ENCODE measurements at places on chromosomes 7 and 10.

DNA sequence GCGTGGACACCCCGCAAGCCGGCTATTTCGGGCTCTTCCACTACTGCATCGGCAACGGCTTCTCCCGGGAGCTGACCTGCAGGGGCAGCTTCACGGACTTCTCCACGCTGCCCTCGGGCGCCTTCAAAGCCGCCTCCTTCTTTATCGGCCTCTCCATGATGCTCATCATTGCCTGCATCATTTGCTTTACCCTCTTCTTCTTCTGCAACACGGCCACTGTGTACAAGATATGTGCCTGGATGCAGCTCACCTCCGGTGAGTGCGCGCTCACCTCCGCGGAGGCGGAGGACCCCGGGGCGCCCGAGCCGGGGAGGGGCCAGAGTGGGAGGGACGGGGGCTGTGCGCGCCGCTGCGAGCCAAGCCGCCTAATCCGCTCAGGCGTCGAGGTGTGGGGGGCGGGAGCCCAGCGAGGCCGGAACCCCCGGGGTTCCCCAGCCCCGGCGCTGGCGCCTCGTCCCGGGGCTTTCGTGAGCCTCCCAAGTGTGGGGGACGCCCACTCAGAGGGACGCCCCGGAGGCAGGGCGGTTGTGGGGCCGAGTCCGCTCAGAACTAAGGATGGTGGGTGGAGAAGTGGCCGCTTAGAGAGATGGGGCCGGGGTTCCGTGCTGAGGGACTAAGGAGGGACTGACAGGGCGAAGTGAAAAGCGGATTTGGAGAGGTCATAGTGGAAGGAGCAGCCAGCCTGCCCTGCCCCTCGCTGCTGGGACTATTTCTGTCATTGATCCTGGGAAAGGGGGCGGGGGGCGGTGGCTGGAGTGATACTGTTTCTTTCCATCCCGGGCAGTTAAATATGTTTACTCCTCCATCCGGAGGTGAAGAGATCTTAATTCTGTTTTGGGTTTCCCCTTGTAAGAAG, 795 bp downstream of the LHFPL3 start:
- DNase-seq = no peak

DNA sequence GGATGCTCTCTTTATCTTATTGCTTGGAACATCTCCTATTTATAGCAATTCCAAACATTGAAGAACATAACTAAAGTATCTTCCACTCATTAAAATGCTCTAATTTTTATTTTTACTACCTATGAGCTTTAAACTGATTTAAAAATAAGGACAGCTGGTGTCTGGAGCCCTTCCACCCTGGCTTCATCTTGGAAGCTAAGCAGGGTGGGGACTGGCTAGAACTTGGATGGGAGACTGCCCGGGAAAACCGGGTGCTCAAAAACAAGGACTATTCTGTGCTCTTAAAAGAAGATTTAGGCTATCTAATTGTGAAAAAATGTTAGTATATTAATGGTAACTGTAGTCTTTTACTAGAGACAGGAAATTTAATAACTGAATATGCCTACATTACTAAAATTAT, 69.2 kb downstream of the ARMC3 start:
- DNase-seq = no peak

DNA sequence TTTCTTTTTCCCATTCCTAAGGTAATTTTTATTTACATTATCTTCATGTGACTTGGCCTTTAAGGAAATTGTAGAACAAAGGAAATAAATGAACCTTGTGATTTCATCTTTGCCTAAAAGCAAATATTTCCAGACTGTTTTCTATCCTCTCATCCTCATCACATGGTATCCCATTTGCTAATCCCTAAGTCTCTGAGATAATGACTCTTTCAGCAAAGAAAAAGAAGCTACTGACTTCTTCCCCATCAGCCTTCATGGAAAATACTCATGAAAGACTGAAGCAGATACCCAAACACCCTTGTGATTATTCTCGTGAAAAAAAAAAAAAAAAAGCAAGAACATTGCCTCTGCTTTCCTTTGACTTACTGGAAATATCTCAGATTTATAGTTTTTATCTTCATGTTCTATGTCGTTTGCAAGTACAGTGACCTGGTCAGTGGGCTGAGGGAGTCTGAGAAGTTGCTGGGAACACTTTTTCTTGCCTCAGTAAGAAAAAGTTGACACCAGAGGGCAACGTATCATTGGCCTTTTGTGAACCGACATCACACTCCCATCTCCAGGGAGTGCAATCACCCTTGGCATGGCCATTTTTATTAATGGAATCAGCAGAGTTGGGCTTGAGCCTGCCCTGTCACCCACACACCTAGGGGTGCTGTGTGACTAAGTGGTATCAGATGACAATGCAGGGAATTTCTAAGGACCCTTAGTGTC, 246.0 kb upstream of the KMT2E start:
- no peak for DNase-seq

GRCh38 chr7:22680482-22680911, 46.5 kb upstream of the IL6 start:
- DNase-seq = no peak
